ENCODE measurements at places on chromosomes 16 and 17.

GRCh38 chr17:40497695-40498094, 3.7 kb downstream of the TNS4 start:
- DNase-seq = no peak

DNA sequence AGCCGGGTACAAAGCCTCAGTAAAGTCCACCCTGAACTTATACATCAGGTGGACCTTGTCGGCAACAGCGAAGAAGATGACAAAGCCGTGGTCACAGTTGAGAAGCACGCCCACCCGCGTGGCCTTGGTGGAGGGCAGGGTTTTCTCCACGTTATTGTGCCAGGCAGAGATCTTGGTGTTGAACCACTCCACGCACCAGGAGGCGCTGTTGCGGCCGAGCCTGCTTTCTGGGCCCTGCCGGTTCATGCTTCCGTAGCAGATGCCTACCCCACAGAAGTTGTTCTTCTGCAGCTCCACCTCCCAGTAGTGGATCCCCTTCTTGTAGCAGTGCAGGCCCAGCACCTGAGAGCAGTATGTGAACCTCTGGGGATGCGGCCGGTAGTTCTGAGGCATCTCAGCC, 22.1 kb downstream of the TRIM25 start:
- no peak for DNase-seq

DNA sequence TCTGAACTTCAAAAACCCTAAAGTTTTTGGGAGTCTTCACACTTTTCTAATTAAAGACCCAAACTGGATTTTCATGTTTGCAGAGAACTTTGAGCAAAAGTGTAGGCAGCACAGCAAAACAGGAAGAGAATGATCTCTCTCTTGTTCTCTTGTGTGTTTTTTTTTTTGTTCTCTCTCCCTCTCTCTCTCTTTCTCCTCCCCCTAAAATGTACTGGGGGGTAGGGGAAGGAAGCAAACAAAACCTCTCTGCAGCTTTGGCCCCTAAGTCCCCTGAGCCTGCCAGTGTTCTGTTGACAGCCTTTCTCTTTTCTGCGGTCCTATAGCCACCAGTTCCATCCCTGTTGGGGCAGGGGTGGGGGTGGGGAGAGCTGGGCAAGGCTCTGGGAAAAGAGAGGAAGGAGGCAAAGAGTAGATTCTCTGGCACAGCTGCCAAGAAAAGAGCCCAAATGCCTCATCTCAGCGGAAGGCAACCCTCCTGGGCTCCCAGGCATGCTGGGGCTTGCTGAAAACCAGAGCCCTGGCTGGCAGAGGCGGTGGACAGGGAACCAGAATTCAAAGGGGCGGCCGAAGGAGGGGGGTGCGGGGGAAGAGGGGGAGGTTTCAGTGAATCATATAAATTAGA, 295.3 kb downstream of the SOX9 start:
- no peak for DNase-seq

DNA sequence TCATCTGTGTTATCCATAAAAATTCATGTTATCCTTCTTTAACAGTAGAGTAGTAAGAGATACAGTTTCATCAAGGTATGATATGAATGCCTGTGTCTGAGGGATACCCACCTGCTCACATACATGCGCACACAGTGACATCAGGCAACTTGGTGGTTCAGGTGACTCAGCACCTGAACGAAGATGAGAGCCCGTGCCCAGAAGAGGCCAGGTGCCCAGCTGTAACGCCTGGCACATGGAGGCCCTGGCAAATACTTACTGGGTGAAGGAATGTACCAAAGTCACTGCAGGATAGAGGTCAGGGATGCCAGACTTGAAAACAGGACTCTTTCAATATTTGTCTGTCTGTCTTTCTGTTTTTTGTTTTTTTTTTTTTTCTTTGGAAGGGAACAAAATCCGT, 72.6 kb upstream of the LGALS9 start:
- DNase-seq = no peak

GRCh38 chr16:60204181-60204580, 1470.1 kb upstream of the GOT2 start:
- no peak for DNase-seq

GRCh38 chr16:2520784-2521531, 787 bp downstream of the AMDHD2 start:
- no peak for DNase-seq

DNA sequence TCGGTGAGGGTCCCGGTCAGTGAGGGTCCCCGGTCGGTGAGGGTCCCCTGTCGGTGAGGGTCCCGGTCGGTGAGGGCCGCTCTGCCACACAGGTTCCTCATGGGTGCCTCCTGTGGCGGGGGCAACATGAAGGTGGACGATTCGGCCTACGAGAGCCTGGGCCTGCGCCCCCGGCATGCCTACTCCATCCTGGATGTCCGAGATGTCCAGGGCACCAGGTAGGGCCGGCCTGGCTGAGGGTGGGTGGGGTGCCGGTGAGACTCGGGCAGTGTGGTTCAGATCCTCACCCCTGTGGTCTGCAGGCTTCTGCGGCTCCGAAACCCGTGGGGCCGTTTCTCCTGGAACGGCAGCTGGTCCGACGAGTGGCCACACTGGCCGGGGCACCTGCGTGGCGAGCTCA, 9.0 kb upstream of the PRR35 start:
- no peak for DNase-seq

DNA sequence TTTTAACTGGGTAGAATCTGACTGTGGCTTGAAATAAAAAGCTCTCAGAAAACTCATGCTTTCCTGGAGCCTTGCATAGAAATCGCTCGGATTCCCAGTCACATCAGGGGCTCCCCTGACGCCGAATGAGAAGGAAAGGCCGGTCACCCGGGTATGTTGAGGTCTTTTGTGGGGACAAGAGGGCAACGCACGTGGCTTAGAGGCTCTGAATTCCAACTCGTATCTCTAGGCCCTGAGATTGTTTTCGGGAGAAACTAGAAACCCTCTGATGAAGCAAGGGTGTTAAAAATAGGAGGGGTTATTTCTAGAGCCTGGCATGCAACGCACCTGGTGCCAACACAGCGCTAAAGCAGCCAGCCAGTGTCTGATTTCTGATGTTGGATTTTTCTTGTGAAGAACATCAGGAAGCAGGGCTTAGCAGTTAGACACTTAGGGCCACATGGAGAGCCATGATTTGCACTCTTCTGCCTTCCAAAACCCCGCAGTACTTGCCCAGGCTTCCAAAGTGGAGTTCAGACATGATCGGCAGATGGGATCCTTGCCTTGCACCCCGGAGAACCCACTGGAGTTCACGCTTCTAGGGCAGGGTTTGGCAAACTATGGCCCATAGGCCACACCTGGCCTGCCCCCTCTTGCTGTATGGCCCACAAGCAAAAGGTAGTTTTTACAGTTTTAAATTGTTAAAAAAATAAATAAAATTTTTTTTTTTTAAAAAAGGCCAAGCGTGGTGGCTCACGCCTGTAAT, 12.6 kb downstream of the CACNG1 start:
- DNase-seq = no peak

DNA sequence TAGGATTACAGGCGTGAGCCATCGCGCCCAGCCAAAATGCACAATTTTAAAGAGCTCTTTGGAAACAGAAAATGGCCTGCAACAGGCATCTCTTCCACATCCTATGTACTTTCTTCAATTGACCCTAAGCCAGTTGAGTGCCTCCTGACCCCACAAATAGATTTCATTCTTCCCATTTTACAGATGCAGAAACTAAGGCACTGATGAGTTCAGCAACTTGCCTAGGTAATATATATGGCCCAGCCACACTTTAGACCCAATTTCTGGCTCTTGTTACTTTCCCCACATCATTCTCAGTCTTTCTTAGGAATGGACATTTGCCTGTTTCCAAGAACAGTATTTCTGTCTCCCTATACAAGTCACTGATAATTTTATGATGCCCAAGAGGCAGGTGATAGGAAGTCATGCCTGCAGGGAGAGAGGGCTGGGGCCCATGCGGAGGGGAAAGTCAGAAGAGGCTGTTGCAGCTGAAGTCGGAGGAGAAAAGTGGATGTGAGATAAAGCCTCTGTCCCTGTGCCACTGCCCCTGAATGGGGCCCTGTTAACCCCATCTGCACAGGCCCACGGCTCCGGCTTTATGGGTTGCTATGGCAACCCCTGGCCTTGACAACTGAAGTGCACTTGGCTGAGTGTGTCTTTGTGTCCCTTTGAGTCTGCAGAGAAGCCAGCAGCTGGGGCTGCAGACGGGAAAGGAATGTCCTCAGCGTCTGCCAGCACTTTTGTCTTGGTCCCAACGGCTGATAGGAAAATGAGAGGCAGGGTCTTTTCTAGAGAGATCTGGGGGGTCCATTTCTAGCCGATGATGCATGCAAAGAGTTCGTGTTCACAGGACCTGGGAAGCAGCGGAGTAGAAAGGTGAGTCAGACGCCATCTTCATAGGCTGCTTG, 45.9 kb downstream of the ABAT start:
- DNase-seq = peak; percentile 25

DNA sequence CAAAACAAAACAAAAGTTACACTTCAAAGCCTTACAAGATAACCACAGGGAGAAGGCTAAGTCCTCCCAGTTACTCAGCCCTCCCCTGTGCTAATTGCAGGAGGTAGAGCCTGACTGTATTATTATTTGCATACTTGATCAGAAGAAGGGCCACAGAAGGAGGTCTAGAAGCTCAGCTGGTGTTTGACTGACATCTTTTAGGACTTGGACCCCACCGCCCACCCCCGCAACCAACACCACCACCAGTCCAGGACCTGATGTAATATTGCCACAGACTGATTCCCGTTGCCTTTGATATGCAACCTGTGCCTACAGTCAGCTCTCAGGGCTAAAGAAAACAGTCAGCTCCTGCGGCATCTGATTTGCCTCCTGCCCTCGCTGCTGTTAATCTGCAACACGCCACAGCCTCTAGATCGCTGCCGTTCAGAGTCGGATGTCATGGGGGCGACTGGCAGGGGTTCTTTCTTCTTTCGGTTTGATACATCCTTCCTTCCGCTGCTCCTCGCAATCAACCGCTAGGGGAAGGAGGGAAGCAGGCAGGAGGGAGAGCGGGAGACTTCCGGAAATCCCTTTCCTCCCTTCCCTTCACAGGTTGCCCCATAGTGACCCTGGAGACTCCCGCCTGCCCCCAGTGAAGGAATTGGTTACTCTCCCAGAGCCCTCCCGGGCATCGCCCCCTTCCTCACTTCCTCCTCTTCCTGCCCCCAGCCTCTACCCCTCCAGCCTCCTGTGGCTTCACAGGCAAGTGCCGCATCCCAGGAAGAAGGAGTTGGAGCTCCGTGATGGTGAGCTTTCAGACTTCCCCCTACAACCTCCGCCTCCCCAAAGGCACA, 90.5 kb upstream of the SOX9 start:
- DNase-seq = peak; percentile 6

- DNase-seq = no peak
Observed at GRCh38 chr17:82175201-82175600, 37.4 kb downstream of the CCDC57 start.

- DNase-seq = no peak
Observed at GRCh38 chr17:75764711-75765421, at the start of gene GALK1. TSS of gene GALK1 (minus strand) at chr17:75765192. CDS start at chr17:75765136, 56 bp downstream.

Data from epithelial cell of proximal tubule (primary cell).